Activated naive CD8-positive, alpha-beta T cell treated with anti-CD3 and anti-CD28 coated beads, Interleukin-2, amount 10 ng/mL, durations not matched to agents 7 days and 5 days (primary cell): ENCODE measurements at places on chromosomes 2 and 18. TPM values are rescaled to one million over a fixed set of nuclear protein-coding genes. Genes with fewer than 3 reads are reported as not detected.

- no peak overlapping the region for H3K4me3 ChIP-seq
- no peaks in the 10 kb centered on the region for H3K36me3 ChIP-seq
- peaks cover 28% of the 10 kb centered on the region for H3K27me3 ChIP-seq
- DNase-seq = no peak
- no peak overlapping the region for H3K27ac ChIP-seq
These were observed 74.4 kb downstream of the SH3RF3 start for GRCh38 chr2:109203246-109204011.

- no peak overlapping the region for H3K4me3 ChIP-seq
- no peaks in the 10 kb centered on the region for H3K36me3 ChIP-seq
- H3K27me3 ChIP-seq = no peaks in the 10 kb centered on the region
- no peaks in the 10 kb centered on the region for H3K4me1 ChIP-seq
- H3K27ac ChIP-seq = no peak overlapping the region
- no peak for DNase-seq
These were observed 94.2 kb downstream of the HNMT start for GRCh38 chr2:138058427-138058826.

- peaks cover 20% of the 10 kb centered on the region for H3K4me1 ChIP-seq
- H3K4me3 ChIP-seq = peak overlapping the region; percentile 68
- peak overlapping the region; percentile 92 for H3K27ac ChIP-seq
- H3K36me3 ChIP-seq = peaks cover 1% of the 10 kb centered on the region
These were observed 419.0 kb downstream of the NBAS start for GRCh38 chr2:15142069-15142689.

Gene UGT1A8
- total RNA-seq = not detected

DNA sequence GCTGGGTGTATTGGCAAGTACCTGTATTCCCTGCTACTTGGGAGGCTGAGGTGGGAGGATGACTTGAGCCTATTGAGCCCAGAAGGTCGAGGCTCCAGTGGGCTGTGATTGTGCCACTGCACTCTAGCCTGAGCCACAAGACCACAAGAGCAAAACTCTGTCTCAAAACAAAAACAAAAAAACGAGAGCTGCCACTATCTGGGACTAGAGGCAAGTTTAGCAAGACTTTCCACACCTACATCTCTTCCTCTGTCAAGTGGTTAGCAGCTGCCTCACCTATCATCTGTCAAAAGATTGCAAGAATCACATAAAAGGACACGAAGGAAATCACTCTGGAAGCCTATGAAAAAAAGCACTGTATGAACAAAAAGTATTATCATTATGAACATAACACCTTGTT, 55.2 kb upstream of the RIOK3 start:
- peaks cover 11% of the 10 kb centered on the region for H3K4me1 ChIP-seq
- H3K27ac ChIP-seq = no peak overlapping the region
- no peak for DNase-seq

- DNase-seq = no peak
- H3K4me3 ChIP-seq = no peak overlapping the region
- H3K27ac ChIP-seq = no peak overlapping the region
- no peaks in the 10 kb centered on the region for H3K4me1 ChIP-seq
These were observed 60.2 kb downstream of the MYT1L start for GRCh38 chr2:2270808-2271415.

Gene DUSP11
- 28.8 TPM for total RNA-seq

GRCh38 chr2:201040867-201041628, 30.4 kb downstream of the HYCC2 start:
- peaks cover 3% of the 10 kb centered on the region for H3K4me1 ChIP-seq
- DNase-seq = no peak
- H3K27me3 ChIP-seq = no peaks in the 10 kb centered on the region
- H3K36me3 ChIP-seq = peaks cover 52% of the 10 kb centered on the region
- no peak overlapping the region for H3K27ac ChIP-seq

DNA sequence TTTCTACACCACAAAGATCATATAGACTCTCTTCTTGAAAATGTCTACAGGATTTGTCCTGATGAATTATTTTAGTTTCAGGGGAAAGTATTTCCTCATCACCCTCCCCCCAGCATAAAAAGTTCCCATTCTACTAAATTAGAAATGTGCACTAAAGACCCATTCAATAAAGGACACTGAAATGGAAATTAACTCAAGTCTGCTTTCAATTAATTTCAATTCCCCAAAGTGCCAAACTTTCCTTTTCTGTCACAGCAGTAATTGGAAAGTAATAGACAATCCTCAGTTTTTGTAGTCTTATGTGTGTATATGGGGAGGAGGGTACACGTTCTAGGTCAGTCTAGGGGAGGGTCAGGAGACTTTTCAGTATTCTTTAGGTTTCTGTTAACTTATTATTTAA, 21.5 kb downstream of the ARHGEF33 start:
- H3K4me3 ChIP-seq = no peak overlapping the region
- H3K36me3 ChIP-seq = no peaks in the 10 kb centered on the region
- no peak overlapping the region for H3K27ac ChIP-seq

Gene DOCK10
- 273 TPM for total RNA-seq

GRCh38 chr18:77470569-77471413, 221.1 kb downstream of the GALR1 start:
- H3K4me1 ChIP-seq = no peaks in the 10 kb centered on the region
- peaks cover 15% of the 10 kb centered on the region for H3K27me3 ChIP-seq
- no peak overlapping the region for H3K27ac ChIP-seq
- H3K4me3 ChIP-seq = no peak overlapping the region
- H3K36me3 ChIP-seq = no peaks in the 10 kb centered on the region

Gene HRH4
- 0.22 TPM for total RNA-seq
